ENCODE measurements at places on chromosomes 5 and 9.

GRCh38 chr9:125964702-125965225 lies 217.6 kb downstream of the PBX3 start:
- no peak for DNase-seq

GRCh38 chr5:159061179-159061796 lies 38.4 kb downstream of the EBF1 start:
- DNase-seq: no peak

- no peak for DNase-seq
Observed at GRCh38 chr5:87398981-87399614, 13.6 kb downstream of the CCNH start.

DNA sequence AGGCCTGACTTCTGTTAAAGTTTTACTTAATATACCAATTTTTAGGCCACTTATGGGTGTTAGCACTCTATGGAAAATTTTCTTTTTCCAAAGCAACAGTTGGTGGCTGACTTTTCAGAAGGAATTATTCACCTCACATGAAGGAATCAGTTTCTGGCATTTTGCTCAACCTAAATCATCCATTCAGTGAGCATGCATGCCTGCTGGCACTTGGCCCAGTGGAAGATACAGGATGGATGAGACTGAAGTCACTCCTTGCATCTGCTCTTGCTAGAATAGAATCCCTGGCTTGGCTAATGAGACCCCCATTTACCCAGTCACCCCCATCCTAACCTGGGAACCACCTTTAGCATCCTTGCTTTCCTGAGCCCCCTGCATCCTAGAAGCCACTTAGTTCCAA lies 131.7 kb downstream of the WDR41 start:
- no peak for DNase-seq

DNA sequence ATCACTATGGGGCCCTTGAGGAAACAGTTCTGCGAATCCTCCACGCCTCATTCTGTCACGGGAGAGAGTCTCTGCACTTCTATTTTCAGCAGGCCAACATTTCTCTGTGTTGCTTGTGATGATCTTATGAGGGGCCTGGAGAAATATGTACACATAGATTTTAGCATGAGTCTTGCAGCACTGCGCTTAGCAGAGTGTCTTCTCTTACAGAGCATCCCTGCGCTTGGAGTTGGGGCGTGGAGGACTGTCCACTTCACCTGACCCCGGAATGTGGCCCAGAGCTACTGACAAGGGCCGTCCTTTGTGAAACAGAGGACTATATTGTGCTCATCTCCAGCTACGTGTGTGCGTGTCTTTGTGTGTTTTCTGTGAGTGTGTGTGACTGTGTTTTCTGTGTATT lies 428.2 kb upstream of the IRX4 start:
- no peak for DNase-seq

GRCh38 chr5:173781432-173781815 lies 106.7 kb upstream of the CPEB4 start:
- DNase-seq: no peak

DNA sequence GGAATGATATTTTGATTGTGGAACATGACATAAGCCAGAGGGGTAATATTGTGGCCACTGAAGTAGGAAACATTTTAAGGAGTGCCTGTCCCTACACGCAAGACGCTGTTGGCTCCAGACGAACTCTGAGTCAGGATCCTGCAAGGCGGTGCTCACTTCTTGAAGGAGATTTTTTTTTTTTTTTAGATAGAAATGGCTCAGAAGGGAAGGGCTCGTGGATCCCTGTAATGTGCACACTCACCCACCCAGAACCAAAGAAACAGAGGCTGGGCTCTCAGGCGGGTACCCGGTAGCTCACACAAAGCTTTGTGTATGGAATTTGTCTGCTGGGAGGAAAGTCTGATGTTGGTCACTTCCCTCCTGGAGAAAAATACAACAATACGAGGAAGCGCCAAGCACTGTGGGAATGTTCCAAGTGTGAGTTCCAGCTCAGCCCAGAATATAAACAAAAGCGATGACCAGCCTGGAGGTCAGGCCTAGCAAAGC lies 25.7 kb downstream of the RAPGEF1 start:
- DNase-seq: no peak

DNA sequence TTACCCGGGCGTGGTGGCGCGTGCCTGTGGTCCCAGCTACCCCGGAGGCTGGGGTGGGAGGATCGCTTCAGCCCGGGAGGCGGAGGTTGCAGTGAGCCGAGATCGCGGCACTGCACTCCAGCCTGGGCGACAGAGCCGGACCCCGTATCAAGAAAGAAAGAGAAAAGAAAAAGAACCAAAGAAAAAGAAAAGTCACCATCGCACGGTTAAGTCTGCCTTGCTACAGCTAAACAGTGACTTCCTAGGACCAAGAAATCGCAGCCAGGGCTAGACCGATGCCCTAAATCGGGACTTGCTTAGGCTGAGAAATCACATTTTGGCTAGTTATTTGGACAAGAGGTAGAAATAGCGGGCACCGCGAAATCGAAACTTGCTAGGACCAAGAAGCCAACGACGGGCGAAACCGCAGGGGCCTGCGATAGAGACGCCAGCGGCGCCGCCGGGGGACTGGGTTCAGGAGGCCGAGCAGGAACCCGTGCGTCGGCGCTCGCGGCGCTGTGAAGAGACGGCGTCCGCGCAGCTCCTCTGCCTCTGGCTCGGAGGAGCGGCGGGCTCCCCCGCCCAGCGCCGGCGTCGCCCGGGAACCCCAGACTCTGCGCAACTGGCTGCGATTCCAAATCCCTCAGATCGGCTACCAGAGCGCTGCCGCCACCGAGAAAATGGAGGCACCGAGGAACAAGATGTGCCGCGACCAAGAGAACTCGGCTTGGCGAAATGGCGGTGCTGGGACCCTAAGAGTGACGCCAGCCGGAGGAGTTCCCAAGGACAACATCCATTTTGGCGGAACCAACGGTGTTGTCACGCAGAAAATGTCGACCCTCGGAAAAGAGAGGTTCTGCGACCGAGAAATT lies 26.1 kb upstream of the ANXA2R start:
- DNase-seq: peak; percentile 67

- no peak for DNase-seq
Observed at GRCh38 chr5:14901462-14902051, 30.0 kb upstream of the ANKH start.

- no peak for DNase-seq
Observed at GRCh38 chr9:31799953-31800609, 584.4 kb upstream of the ACO1 start.

- DNase-seq: no peak
Observed at GRCh38 chr5:5181650-5182324, 41.7 kb downstream of the ADAMTS16 start.

DNA sequence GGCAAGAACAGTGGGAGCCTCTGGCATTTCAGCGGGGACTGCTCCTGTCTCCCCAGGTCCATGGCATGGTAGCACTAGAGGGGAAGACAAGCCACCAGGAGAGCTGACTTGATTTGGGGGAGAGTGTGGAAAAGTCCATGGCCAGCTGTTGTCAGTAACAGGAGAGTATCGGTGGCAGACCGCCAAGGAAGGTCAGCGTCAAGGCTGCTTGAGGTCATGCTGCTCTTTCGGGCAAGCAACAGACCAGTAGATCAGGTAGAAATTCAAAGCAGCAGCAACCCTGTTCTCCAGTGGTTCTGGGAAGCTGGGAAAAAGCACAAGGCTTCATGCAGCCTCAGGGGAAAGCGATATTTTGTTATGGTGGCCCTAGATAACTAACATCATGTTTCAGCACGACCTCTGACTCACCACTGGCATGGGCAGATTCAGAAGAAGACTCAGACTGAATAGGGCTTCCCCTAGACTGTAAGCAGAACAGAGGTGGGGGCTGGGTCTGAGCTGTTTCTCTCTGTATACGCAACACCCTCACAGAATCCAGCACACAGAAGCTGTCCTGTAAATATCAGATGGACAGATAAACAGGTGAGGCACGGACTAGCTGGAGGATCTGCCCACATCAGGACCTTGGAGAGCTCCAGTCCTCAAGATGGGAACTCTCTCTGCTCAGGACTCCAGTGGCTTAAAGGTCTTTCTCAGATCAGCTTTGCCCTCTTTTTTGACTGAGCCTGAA lies 35.2 kb upstream of the PLEKHG4B start:
- no peak for DNase-seq

- DNase-seq: no peak
Observed at GRCh38 chr5:174903172-174903732, 178.9 kb downstream of the MSX2 start.

DNA sequence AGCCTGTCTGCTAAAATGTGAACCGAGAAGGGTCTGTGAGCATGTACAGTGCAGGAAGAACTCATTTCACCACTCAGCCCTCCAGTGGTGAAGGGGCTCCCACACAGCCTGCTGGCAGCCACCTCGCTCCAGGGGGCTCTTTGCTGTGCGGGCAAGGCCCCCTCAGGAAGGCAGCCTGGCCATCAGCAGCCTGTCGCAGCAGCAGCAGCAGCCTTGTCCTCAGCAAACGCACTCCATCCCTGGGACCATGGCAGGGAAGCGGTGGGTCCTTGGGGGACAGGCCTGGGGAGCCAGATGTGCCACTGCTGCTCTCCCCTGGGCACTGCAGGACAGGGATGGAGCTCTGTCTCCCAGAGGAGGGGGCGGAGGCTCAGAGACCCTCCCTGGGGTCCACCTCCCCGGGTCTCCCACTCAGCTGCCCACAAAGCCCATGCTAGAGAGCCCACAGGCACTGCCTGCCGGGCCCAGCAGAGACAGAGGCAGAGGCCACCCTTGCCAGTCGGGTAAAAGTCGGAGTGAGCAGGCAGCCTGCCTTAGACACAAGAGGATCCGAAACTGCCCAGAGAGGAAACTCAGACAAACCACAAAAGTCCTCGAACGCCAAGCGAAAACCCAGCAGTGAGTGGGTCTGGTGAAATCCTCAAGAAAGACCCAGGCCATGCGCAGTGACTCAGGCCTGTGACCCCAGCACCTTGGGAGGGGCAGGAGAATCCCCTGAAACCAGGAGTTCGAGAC lies 8.0 kb downstream of the BRD3 start:
- peak; percentile 56 for DNase-seq

- DNase-seq: no peak
Observed at GRCh38 chr5:167716126-167716775, 575.2 kb upstream of the WWC1 start.

GRCh38 chr5:112560371-112560770 lies 141.3 kb upstream of the EPB41L4A start:
- DNase-seq: no peak

DNA sequence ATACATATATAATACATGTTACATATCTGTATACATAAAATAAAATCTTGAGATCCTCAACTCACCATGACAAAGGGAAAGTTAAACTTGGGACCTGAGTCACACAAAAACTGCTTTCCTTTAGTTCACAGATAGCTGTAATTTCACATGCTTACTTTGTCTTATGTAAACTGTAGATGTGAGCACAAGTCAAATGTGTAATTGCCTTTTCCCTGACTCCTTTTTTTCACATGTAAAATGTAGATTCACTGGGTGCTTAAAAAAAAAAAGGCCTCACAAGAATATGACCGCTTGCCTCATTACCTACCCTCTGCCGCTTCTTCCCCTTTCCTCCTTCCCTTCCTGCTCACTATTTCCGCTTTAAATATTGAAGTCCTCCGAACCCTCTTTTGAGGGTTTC lies 21.9 kb upstream of the FAM169A start:
- no peak for DNase-seq

- DNase-seq: no peak
Observed at GRCh38 chr5:96709152-96709821, 47.1 kb downstream of the CAST start.

DNA sequence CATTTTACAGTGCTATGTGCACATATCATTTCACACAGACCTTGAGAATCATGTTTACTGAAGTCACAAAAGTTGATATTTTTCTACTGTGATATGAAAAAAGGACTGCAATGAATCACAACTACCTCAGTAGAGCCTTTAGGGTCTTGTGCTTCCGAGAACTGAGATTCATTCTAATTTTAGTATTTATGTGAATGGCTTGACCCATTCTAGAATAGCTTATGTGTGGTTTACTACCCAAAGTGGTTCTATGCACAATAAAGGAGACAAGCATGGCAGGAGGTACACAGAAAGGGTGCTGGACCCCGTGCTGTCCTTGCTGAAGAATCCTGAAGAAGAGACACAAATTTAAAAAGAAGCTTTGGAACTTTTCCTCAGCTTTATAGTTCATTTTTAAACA lies 28.2 kb downstream of the MEF2C start:
- no peak for DNase-seq

DNA sequence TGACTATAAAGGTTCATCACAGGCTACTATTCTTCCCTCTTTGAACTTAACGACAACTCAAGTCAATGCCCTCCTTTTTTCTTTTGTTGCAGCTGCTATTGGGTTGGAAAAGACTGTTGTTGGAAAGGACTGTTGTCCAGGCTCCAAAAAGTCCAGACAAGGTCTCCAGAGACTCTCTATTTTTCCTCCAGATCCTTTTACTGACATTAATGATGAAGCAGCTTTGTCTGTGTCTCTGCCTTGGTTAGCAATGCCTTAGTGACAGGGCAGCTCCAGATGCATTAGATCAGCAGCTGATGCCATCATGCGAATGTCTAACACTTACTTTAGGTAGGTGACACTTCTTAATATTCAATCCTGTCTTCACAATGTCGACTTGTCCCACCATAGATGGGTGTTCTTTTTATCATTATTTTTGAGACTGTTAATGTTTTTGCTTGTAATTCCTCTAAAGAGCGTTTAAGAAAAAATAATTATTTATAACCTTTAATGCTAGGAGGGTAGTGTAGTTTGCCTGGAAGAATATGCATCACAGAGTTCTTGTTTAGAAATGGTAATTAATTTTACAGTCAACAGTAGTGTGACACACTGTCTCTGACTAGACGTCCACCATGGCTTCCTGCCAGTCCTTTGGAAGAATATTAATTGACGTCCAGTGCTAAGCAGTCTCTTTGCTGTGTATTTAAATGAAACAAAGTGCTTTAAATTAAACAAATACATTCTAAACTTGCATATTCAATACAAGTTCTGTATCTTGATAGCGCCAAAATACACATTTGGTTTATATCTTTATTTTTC lies 492.2 kb downstream of the NR2F1-AS1 start:
- DNase-seq: no peak

DNA sequence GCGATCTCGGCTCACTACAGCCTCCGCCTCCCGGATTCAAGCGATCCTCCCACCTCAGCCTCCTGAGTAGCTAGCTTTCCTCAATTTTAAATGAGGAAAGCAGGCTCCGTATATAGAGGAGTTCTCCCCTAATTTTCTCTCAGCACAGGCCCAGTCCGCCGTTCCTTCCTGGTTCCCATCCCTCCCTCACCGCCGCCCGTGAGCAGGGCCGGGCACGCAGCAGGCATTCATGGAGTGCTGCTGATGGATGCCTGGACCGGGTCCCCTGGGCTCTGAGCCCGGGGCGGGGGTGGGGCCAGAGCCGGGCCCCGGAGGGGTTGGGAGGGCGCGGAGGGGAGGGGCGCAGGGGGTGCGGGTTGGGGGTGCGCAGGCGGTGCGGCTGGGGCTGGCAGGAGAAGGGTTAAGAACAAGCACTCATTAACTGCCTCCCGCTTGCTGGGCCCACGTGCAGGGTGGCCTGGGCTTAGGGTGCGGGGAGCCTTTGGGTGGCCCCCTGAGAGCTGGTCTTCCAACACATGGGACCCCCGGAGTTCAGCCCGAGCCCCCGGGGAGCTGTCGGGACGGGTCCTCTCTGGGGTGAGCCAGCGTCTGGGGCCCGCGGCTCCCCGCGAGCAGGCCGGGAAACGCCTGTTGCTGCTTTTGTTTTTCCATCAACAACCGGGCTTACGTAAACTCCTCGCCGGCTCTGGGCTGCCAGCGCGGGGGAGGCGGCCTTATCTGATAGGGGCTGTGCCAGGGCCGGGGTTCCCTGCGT lies 33.7 kb downstream of the LHX2 start:
- DNase-seq: no peak

Measured in pancreas (tissue), 10 donors.